ENCODE measurements at places on chromosomes 4 and X.

- DNase-seq = peak; percentile 19
These were observed 723 bp downstream of the MORC4 start for GRCh38 chrX:106999002-106999975.

GRCh38 chr4:152283801-152284470 lies 252.0 kb downstream of the FBXW7 start:
- no peak for DNase-seq

GRCh38 chr4:74364652-74365491 lies at the start of gene EREG:
EREG (plus strand) TSS chr4:74365145; CDS start chr4:74365309, 164 bp downstream.
- no peak for DNase-seq

DNA sequence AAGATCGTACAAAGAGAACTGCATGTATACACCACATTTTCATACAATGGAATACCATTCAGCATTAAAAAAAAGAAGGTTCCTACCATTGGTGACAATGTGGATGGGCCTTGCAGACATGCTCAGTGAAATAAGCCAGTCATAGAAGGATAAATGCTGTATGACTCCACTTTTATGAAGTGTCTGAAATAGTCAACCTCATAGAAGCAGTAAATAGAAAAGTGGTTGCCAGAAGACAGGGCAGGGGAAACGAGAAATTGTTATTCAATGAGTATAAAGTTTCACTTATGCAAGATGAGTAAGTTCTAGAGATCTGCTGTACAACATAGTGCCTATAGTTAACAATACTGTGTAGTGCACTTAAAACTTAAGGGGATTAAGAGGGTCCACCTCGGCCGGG lies 257.5 kb upstream of the FTHL17 start:
- no peak for DNase-seq

DNA sequence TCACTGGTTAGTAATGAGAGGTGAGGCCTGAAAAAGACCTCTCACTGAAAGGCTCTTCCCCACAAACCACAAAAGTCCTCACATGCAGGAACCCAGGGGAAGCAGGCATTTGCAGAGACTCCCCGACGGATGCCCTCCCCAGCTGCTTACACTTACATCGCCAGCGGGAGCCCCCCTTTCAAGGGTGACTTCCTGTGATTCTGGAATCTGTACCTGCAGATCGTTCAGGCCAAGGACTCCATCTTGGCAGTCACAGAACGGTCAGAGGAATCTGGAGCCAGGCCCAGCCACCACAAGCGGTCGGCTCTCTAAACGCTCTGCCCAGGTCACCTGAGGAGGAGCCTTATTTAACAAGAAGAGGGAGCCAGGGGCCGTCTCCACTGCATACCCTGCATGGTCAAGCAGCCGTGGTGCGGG lies 71.3 kb upstream of the STS start:
- DNase-seq = no peak
